HS-27A (cell line): ENCODE measurements at places on chromosomes 12 and 14.

GRCh38 chr12:67116134-67116533 lies 153.0 kb upstream of the CAND1 start:
- DNase-seq = no peak

GRCh38 chr12:93567174-93567573 lies 5.3 kb upstream of the SOCS2 start:
- no peak for DNase-seq

- DNase-seq = no peak
Measured at GRCh38 chr12:15584366-15585041, 204.7 kb downstream of the EPS8 start.

DNA sequence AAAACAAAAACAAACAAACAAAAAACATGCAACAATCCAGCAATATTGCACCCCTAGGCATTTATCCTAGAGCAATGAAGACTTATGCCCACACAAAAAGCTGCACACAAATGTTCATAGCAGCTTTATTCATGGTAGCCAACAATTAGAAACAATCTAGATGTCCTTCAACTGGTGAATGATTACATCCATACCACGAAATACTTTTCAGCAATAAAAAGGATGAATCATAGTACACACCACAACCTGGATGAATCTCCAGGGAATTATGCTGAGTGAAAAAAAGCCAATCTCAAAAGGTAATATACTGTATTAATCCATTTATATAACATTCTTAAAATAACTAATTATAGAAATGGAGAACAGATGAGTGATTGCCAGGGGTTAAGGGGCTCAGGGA lies 14.5 kb upstream of the GPR162 start:
- DNase-seq = no peak

DNA sequence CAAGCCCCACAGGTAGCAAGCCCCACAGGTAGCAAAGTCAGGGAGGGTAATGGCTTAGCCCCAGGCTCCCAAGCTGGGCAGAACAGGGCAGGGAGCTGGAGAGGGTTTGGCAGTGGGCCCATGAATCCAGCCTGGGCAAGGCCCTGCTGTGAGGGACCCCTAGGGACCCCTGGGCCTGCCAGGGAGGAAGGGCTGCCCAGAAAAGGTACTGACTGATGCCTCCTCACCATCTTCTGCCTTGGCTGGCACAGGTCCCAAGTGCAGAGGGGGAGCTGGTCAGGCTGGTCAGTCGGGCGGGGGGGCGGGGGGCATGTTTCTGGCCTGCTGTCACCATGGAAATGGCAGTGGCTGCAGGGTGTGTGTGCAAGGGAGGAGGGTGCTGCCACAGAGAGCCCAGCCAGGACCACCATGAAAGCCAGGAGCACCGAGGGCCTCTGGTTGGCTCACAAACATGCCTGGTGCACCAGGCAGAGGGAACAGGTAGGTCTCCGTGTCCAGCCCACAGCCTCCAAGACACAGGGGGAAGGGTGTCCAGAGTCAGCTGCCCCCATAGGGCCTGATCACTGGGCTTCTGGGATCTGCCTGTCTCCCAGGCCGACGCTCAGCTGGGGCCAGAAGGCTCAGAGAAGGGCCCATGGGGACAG lies 1.5 kb upstream of the CRIP2 start:
- no peak for DNase-seq

GRCh38 chr14:33839193-33840076 lies 111.4 kb downstream of the EGLN3 start:
- DNase-seq = no peak

- DNase-seq = no peak
Measured at GRCh38 chr14:80535171-80535570, 323.9 kb upstream of the DIO2 start.

GRCh38 chr14:34181338-34181737 lies 230.5 kb upstream of the EGLN3 start:
- DNase-seq = no peak

DNA sequence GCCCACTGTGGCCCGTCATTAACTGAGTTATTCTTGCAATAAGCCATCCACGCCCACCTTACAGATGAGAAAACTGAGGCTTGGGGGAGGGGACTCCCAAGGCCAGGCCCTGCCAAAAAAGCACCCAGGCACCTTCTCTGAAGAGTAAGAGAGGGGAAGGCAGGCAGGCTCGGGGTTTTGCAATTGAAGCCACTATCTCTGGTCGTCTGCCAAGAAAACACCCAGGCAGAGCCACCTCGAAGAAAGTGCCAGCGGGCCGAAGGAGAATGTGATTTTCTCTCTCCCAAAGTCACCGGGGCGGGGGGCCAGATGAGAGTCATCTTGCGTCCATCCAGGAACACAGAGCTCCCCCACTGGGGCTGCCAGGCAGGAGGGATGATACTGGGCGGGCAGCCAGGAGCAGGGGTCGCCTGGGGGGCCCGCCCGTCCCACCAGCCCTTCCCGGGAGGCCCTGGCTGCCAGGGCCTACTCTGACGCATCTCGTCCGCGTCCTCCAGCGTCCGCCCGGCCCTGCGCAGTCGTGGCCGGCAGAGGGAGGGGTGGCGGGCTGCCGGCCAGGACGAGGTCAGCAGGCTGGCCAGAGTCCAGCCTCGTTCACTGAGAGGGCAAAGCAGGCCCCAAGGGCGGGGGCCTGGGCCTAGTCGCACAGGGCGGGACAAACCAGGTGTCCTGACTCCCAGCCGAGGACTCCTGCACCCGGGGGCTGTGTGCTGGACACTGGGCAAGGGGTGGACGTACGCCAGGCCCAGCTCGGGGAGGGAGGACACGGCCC lies 74.3 kb downstream of the RFLNA start:
- DNase-seq = peak; percentile 79

GRCh38 chr14:89564989-89565388 lies 148.0 kb upstream of the FOXN3 start:
- DNase-seq = no peak

DNA sequence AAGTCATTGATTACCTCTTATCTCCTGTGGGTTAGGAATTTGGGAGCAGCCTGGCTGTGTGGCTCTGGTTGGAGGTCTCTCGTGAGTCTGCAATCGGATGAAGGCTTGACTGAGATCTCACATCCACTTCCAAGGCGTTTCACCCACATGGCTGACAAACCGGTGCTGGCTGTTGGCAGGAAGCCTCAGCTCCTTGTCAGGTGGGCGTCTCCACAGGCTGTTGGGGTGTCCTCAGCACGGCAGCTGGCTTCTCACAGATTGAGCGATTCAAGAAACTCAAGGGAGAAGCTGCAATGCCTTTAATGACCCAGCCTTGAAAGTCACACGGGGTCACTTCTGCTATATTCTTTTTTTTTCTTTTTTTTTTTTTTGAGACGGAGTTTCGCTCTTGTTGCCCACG lies 28.6 kb upstream of the CORO1C start:
- no peak for DNase-seq

GRCh38 chr12:46303039-46303666 lies 34.3 kb upstream of the SLC38A1 start:
- no peak for DNase-seq

- DNase-seq = no peak
Measured at GRCh38 chr12:95096378-95096777, 23.0 kb upstream of the NR2C1 start.

DNA sequence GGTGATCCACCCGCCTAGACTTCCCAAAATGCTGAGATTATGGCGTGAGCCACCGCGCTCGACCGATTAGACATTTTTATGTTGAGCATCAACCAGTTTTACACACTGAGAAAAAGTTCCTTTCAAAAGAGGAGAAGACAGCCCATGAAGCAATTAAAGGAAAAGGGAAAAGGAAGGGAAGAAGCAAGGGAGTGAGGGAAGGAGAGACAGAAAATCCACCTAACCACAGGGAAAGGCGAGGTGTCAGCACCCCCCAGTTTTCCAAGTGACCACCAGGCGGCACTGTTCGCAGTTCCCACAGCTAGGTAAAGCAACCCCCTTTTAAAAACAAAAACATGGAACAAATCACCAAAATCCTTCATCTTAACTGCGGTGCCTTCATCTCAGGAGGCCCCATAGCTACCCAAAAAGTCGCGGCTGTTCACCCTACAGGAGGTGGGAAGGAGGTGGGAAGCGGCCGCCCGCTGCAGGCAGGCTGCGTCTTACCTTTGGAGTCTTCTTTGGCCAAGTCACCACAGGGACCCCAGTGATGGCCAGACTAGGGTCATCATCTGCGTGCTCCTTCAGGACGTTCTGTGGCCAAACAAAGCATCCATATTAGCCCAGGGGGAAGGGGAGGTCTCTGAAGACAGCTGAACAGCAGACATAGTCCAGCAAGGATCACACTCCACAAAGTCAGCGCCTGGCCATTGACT lies 86.6 kb downstream of the KDM2B start:
- no peak for DNase-seq

DNA sequence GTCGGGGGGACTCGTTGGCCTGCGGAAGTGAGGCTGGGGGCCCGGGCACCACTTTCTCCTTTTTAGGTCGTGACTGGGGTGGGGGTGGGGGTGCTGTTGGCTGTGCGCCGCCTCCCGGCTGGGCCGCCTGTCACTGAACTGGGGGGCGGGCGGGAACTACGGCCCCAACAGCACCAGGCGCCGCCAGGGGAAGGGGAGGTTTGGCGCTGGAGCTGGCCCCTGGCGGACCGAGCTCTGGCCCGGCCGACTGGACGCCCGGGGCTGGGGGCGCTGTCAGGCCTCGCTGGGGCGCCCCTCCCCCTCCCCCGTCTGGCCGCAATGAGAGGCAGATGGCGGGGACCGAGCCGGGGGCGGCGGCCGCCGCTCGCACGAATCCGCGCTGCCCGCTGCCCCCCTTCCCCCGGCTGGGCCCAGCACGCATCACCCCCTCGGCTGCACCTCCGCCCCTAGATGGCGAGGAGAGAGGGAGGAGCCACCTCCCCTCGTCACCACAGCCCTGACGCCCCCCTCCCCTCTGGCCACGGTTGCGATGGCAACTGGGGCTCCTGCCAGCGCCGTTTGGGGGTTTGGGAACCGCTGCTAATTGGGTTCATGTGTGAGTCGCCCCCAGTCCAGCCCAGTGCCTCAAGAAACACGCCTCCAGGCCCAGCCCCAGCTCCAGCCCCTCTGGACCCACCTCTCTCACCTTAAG lies 723 bp downstream of the NFATC4 start:
- no peak for DNase-seq
